Midbrain (tissue), 1 donor: ENCODE measurements at places on chromosomes 2 and 18.

GRCh38 chr2:121790276-121790956 lies 35.0 kb downstream of the TSN start:
- DNase-seq, result no peak

GRCh38 chr18:8988260-8988871 lies 114.1 kb upstream of the NDUFV2 start:
- peak; percentile 62 for DNase-seq

DNA sequence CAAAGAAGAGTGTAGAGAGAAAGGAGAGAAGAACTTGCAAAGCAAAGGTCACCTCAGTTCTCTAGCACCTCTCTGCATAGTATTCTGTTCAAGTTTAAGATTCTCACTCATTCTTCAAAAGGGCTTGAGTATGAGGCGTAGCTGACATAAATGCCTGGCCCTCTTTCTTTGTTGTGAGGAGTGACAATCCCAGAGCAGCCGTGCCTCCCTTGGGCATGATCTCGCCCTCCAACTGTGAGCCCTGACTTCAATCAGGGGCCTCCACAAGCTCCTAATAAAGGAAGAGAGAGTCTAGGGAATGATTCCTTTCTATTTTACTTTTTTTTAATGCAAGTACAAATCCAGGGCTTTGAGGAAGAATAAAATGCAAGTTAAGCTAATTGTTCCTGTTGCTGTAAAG lies 402.7 kb downstream of the LRP1B start:
- DNase-seq, result no peak

- no peak for DNase-seq
These were observed 99.6 kb downstream of the DPP4 start for GRCh38 chr2:161974461-161974860.

DNA sequence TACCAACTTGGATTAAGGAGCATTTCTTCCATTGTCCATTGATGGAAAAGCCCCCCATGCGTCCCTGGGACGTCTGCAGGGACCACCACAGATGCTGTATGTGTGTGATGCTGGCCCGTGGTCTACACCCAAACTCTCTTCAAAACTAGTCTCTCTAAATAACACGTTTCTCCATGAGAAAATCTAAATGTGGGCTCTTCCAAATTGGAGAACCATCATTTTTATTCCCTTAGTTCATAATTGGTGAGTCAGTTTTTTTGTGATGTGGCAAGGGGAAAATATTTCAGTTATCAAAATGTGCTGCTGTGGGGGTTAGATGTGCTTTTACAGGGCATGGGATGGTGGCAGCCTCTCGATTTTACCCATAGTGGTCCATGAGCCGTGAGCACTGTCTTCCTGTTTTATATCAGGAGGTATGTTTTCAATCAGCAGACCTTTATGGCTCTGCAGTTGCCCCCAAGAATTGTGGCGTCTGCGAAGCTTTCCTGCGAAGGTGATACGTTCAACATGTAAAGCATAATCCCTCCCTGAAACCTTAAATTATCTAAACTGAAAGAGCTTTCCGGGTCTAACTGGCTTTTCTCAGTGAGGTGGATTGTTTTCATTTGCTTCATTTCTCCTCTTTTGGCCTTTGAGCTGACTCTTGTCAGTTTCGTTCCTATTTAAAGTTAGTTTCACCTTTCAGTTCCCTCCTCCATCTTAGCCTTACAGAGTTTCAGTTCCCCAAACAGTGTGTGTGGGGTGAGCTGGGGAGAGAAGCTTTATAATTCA lies 78.4 kb downstream of the SETBP1 start:
- DNase-seq, result peak; percentile 21

DNA sequence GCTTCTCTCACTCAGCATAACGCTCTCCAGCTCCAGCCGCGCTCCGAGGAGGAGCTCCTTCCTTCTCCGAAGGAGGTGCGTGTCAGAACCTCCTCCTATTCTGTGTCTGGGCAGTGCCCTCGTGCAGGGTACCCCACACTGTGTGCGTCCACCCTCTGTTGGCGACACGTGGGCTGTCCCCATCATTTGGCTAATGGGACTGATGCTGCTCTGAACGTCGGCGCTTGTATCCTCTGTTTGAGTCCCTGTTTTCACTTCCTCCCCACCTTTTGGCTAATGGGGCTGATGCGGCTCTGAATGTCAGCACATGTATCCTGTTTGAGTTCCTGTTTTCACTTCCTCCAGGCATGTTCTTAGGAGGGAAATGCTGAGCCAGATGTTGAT lies 22.2 kb downstream of the KCNG2 start:
- peak; percentile 15 for DNase-seq
